Omental fat pad (tissue), 4 donors: ENCODE measurements at places on chromosomes 7 and 10. TPM values are rescaled to one million over a fixed set of nuclear protein-coding genes. Genes with fewer than 3 reads are reported as not detected.

NAPEPLD gene
- total RNA-seq = 6.3 TPM

MARCHF5 gene
- 29.4 TPM for total RNA-seq

ARL3 gene
- total RNA-seq = 4.0 TPM

DNA sequence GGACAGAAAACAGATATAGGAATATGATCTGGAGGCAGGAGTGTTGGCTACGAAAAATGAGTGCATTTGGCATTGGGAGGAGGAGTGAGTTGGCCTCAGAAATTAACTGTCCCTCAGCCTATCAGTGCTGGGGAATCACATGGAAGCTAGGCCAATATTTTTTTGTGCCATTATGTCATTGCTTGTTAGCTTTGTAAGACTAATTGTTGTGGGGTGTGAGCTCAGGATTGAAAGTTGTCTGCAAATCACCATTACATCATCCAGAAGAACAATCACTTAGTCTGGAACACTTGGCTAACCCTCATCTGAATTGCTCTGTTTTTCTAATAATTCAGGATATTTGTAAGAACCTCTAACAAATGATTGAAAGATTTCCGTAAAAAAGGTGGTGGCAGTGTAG is 45.2 kb upstream of the SEMA3D start:
- no peak for DNase-seq
